Ascending aorta (tissue), 2 donors: ENCODE measurements at places on chromosomes 13 and 19.

DNA sequence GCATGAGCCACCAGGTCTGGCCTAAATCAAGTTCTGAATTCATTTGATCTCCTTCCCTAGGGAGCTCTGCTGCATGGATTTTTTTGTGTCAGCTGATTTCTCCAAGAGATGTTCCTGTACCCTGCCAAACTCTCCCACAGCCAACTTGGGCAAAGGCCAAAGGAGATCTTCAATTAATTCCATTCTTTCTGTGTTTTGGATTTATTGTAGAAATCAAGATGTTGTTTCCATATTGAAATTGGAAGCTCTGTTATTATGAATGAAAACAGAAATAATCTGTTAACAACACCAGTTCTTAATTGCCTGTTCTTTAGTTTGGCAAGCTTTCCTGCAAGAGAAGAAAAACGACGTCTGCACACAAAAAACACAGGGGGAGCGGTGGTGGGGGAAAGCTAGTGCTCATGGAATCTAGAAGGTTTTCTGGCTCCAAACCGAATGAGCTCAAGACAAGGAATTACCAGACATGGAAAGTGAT is 86.5 kb upstream of the ABCC4 start:
- no peak overlapping the region for H3K27ac ChIP-seq
- H3K36me3 ChIP-seq, result no peaks in the 10 kb centered on the region
- no peaks in the 10 kb centered on the region for H3K4me1 ChIP-seq
- no peaks in the 10 kb centered on the region for H3K27me3 ChIP-seq
- DNase-seq, result no peak

DNA sequence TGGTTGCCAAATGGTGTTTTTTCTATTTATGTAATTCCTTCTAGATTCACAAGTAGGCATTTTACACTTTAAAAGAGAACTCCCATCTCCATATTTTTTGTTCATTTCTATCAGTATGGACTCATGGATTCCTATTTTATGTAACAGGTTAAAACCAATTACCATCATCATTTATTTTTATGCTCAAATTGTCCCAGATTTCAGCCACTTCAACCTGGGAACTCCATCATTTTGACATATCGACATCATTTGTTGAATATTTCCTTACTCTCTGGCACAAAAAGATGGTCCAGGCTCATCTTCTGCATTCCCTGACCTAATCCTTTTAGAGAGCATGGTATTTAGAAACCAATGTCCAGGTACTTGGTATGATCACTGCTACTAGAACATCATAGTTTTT is 79.9 kb downstream of the VWA8 start:
- no peak overlapping the region for H3K27ac ChIP-seq
- no peak overlapping the region for H3K4me3 ChIP-seq
- H3K4me1 ChIP-seq, result no peaks in the 10 kb centered on the region
- no peaks in the 10 kb centered on the region for H3K27me3 ChIP-seq
- peaks cover 13% of the 10 kb centered on the region for H3K36me3 ChIP-seq

DNA sequence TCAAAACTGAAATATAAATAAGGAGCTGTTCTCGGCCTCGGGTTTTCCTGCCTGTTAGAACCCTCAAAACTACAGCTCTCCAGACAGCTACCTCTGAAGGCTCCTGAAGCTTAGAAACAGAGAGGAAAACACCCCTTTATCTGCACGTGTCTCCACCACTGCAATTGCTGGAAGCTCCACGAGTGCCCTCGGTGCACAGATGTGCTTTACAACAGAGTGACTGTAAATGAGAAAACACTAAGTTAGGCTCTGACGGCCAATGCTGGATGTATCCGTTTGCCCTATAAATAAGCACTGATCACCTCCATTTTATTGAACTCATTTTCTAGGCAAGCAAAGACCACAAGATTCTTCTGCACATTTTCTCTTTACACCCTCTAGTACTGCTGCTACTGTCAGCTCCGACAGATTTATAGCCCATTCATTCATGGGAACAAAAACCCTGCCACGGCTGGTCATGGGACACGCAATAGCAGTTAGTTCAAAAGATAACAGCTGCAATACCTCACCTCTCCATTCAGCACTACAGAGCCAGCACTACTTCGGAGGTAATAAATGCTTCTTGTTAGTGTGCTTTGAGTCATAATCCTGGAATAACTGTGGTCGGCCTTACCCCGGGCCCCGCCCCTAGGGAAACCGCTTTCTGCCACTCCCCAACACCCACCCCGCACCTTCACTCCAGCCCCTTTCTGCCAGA is 241.1 kb upstream of the ZNF507 start:
- no peak overlapping the region for H3K4me3 ChIP-seq
- no peaks in the 10 kb centered on the region for H3K4me1 ChIP-seq
- DNase-seq, result no peak
- no peak overlapping the region for H3K27ac ChIP-seq
- H3K36me3 ChIP-seq, result no peaks in the 10 kb centered on the region
- H3K27me3 ChIP-seq, result no peaks in the 10 kb centered on the region

GRCh38 chr19:48186541-48186991 is 16.1 kb downstream of the ZSWIM9 start:
- H3K36me3 ChIP-seq, result peaks cover 12% of the 10 kb centered on the region
- H3K27me3 ChIP-seq, result no peaks in the 10 kb centered on the region
- DNase-seq, result no peak
- no peak overlapping the region for H3K27ac ChIP-seq
- no peaks in the 10 kb centered on the region for H3K4me1 ChIP-seq
- no peak overlapping the region for H3K4me3 ChIP-seq

- no peaks in the 10 kb centered on the region for H3K27me3 ChIP-seq
- H3K4me1 ChIP-seq, result no peaks in the 10 kb centered on the region
- H3K4me3 ChIP-seq, result no peak overlapping the region
These were observed 1729.5 kb upstream of the SPRY2 start for GRCh38 chr13:82070416-82070815.

DNA sequence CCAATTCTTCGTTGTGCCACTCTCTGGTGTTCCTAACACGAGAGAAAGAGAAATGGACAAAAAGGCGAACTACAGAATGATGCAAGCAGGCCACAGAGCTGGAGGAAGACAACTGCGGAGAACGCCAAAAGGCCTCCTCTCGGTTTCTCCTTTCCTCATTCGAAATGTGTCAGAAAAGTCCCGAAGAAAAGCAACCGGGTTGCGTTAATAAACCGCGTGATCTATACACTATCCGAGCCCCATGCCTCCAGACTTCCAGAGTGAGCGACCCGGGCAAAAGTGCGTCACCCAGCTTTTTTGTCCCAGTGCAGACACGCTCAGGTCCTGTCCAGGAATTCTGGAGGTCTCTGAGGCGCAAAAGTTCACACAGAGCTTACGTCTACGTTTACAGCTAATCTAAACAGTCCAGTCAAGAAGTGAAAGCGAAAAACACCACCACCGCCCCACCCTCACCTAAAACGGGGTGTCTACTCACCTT is 413 bp downstream of the N4BP2L2 start:
- peak overlapping the region; percentile 83 for H3K4me3 ChIP-seq
- H3K27ac ChIP-seq, result peak overlapping the region; percentile 81
- H3K36me3 ChIP-seq, result peaks cover 8% of the 10 kb centered on the region
- no peak for DNase-seq

DNA sequence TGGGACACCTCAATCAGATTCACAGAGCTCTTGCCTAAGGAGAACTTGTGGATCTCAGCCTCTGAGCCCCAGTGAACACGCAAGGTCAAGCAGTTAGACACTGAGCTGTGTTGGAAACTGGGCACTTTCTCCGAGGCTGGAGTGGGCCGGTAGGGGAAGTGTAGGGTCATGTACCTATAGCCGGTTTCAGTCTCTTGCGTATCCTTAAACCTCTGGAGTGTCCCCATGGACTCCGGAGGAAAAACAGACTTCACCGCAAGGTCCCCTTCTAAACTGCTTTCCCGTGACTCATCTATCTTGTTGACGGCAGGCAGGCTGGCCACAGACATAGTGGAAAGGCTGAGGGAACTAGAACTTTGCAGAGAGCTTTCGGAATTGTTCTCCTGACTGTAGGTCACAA is 11.3 kb downstream of the IQCN start:
- no peak overlapping the region for H3K27ac ChIP-seq
- H3K36me3 ChIP-seq, result peaks cover 23% of the 10 kb centered on the region
- H3K4me1 ChIP-seq, result no peaks in the 10 kb centered on the region
- no peaks in the 10 kb centered on the region for H3K27me3 ChIP-seq
- H3K4me3 ChIP-seq, result no peak overlapping the region

GRCh38 chr13:40679480-40679985 is 13.1 kb upstream of the FOXO1 start:
- no peak overlapping the region for H3K27ac ChIP-seq
- H3K36me3 ChIP-seq, result no peaks in the 10 kb centered on the region
- no peaks in the 10 kb centered on the region for H3K27me3 ChIP-seq
- H3K4me3 ChIP-seq, result no peak overlapping the region
- no peak for DNase-seq

- H3K4me3 ChIP-seq, result no peak overlapping the region
- no peak overlapping the region for H3K27ac ChIP-seq
- H3K4me1 ChIP-seq, result no peaks in the 10 kb centered on the region
- no peak for DNase-seq
- no peaks in the 10 kb centered on the region for H3K36me3 ChIP-seq
These were observed 295.6 kb downstream of the TBC1D4 start for GRCh38 chr13:75186379-75186778.

GRCh38 chr13:30241532-30241931 is 65.8 kb downstream of the KATNAL1 start:
- H3K4me3 ChIP-seq, result no peak overlapping the region
- no peaks in the 10 kb centered on the region for H3K4me1 ChIP-seq
- H3K27me3 ChIP-seq, result no peaks in the 10 kb centered on the region
- no peaks in the 10 kb centered on the region for H3K36me3 ChIP-seq

DNA sequence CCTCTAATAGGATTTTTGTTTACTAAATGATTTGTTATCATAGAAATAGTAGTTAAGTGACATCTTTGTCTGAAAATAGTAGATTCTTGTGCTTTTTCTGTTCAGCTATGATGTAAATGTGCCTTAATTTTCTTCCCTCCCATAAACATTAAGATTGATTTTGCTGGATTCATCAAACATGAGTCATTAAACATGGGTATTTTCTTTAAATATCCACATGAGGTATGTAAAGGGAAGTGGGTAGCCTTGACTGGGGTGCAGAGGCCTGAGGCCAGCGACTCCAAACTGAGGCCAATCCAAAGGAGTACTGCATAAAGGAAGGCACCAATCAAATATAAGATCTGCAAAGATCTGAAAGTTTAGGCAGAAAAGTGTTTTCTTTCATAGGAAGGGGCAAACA is 3.7 kb downstream of the ZNF136 start:
- H3K4me3 ChIP-seq, result no peak overlapping the region
- H3K4me1 ChIP-seq, result no peaks in the 10 kb centered on the region
- H3K36me3 ChIP-seq, result peaks cover 8% of the 10 kb centered on the region

- no peaks in the 10 kb centered on the region for H3K36me3 ChIP-seq
- no peaks in the 10 kb centered on the region for H3K27me3 ChIP-seq
- no peak overlapping the region for H3K4me3 ChIP-seq
- no peak overlapping the region for H3K27ac ChIP-seq
- no peaks in the 10 kb centered on the region for H3K4me1 ChIP-seq
These were observed 199.2 kb downstream of the NALCN start for GRCh38 chr13:101217086-101217485.

GRCh38 chr19:8654591-8655339 is 24.3 kb downstream of the NFILZ start:
- DNase-seq, result no peak
- no peak overlapping the region for H3K27ac ChIP-seq
- no peaks in the 10 kb centered on the region for H3K36me3 ChIP-seq
- no peaks in the 10 kb centered on the region for H3K27me3 ChIP-seq
- H3K4me3 ChIP-seq, result peak overlapping the region; percentile 30
- no peaks in the 10 kb centered on the region for H3K4me1 ChIP-seq

GRCh38 chr13:27419328-27419727 is 5.1 kb upstream of the GTF3A start:
- H3K36me3 ChIP-seq, result no peaks in the 10 kb centered on the region
- no peaks in the 10 kb centered on the region for H3K27me3 ChIP-seq
- H3K4me3 ChIP-seq, result no peak overlapping the region

- peaks cover 14% of the 10 kb centered on the region for H3K4me1 ChIP-seq
- no peak overlapping the region for H3K4me3 ChIP-seq
- no peak for DNase-seq
- no peaks in the 10 kb centered on the region for H3K36me3 ChIP-seq
These were observed 2.8 kb upstream of the ZNF83 start for GRCh38 chr19:52640916-52641315.

- H3K4me3 ChIP-seq, result no peak overlapping the region
- DNase-seq, result no peak
- no peak overlapping the region for H3K27ac ChIP-seq
- H3K36me3 ChIP-seq, result no peaks in the 10 kb centered on the region
These were observed 148.9 kb downstream of the DCT start for GRCh38 chr13:94330552-94331071.

DNA sequence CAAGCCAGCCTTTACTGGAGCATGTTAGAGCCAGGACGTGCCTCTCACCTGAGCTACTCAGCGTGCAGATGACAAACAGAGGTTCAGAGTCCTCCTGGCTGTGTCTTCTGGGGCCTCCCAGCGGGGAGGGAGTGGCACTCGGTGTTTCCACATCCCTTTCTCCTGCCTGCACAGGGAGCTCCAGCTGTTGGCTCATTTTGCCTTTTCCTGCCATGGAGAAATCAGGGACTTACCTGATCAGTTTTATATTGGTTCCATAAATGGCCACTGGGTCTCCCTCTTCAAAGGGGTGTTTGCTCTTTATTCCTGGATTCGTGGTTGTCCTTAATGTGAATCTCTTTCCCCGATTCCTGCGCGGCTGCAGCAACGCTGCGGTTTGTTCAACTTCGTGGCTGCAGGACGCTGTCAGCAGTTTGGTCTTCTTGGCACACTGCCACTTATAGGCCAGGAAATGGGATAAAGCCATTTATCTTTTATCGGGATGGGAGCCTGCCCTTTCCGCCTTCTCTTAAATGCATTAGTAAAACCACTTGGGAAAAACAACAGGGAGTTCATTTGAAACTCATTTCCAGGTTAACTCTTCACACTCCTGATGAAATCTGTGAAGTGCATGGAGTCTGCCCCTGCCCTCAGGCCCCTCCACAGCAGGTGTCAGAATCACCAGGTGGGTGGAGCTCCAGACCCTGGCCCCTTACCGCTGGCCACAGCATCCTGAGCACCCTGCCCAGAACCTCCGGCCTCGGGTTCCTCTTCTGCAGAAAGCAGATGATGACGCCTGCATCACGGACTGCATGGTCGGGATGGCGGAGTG is 39.8 kb upstream of the MCF2L start:
- H3K27ac ChIP-seq, result no peak overlapping the region
- H3K36me3 ChIP-seq, result no peaks in the 10 kb centered on the region
- no peak for DNase-seq
- no peaks in the 10 kb centered on the region for H3K4me1 ChIP-seq
- no peaks in the 10 kb centered on the region for H3K27me3 ChIP-seq
- no peak overlapping the region for H3K4me3 ChIP-seq

DNA sequence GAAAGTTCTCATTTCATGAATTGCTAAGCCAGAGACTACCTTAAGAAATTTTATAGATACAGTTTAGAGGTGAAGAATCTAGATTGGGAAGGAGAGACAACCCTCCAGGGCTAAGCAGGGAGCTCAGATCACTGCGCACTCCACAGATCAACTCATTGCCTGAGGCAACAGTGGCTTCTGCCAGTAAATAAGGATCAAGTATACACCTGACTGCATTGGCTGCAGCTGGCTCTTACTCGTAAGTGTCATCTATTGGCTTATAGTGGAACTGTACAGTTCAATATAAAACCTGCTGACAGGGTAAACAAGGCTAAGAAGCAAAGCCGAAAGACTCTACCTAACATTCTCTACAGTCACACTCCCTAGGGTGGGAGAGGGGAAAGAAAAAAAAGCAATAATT is 18.0 kb upstream of the C1QTNF9B start:
- no peak overlapping the region for H3K4me3 ChIP-seq
- no peaks in the 10 kb centered on the region for H3K27me3 ChIP-seq
- no peaks in the 10 kb centered on the region for H3K36me3 ChIP-seq
- H3K4me1 ChIP-seq, result no peaks in the 10 kb centered on the region
